NCI-H748 treated with DMSO at 0.1 percent for 48 hours (cell line): ENCODE measurements at places on chromosomes 12 and 14.

- DNase-seq = no peak
Observed at GRCh38 chr12:124026755-124027745, 54.0 kb downstream of the ZNF664 start.

DNA sequence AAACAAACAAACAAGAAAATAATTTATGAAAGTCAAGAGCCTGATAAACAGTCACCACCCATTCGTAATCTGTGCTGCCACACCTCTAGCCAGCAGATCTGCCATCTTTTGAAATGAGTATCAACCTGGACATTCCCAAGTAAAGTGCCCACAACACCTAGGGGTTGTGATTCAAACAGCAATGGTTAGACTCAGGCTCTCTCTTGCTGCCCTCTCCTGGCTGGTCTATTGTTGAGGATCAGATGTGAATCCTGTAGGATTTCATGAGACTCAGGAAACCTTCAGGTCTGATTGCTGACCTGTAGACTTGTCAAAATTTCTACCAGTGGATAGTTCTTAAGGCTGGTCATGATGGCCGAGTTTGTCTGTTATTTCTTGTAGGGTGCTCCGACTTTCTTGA lies 26.8 kb downstream of the DGLUCY start:
- no peak for DNase-seq

DNA sequence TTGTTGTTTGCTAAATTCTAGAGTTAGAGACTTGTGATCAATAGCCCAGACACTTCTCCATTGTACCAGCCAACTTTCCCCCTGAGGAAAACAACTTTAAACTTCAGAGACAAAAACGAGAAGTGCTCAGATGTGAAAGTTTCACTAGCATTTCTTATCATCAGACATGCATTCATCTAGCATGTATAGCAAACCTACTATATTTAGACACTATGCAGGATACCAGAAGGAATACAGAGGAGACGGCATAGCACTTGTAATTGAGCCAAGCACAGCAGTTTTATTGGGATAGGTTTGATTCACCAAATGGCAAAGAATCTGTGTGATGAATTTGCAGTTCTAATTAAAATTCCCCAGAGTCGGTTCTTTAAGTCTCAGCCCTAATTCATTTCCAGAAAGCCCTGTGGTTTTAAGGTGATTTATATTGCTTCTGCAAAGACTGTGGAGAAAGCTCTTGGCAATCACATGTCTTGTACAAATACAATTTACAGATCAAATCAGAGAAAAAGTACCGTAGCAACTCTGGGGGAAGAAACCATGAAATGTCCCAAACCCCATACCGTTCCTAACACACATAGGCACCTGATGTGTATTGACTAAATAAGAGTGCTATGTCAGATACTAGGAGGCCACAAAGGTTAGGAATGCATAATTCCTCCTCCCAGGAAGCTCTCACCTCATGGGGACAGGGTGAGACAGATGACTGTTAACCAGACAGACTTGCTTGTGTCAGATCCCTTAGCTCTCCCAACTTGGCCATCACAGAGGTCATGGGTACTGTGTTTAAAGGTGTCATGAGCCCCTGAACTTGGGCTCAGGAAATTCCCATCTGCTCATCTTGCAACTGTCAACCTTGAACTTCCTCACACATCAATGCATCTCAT lies 69.6 kb upstream of the KRAS start:
- no peak for DNase-seq

DNA sequence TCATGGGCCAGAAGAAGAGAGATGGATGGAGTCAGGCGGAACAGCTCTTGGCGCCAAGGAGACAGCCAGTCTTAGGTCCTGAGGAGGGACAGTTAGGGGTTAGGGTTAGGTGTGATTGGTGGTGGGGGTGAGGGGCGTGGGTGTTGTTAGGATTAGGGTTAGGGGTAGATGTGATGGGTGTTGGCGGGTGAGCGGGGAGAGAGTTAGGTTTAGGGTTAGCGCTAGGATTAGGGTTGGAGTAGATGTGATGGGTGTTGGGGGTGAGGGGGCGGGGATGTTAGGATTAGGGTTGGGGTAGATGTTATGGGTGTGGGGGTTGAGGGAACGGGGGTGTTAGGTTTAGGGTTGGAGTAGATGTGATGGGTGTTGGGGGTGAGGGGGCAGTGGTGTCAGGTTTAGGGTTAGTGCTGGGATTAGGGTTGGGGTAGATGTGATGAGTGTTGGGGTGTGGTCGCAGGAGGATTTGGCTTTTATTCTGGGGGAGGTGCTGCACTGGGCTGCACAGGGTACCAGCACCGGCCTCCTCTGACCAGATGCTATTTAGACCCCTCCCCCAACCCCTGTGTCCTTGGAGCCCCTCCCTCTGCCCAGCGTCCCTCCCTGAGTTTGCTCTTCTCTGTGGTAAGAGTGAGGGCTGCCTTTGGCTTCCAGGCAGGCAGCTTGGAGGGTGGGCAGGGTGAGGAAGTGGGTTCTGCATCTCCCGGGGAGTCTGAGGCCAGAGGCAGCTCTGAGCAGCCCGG lies 35.6 kb upstream of the FBRSL1 start:
- no peak for DNase-seq

DNA sequence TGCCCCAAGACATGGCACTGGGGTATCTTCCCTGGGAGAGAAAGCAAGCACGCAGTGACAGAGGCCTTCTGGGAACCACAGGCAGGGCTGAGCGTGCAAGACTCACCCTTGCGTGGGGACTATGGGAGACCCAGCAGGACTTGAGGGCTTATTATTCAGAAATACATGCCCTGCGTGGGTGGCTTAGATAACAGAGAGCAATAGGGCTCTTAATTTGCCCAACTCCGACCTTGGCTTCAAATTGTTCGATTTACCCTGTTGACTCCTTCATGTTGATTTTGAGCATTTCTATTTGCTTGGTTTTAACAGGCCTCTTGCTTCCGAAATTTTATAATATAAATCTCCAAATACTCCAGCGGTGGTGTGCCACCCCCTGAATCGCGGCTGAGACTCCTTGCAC lies 5.1 kb upstream of the SERPINA1 start:
- DNase-seq = no peak

- DNase-seq = no peak
Observed at GRCh38 chr14:35506927-35507326, 27.0 kb upstream of the INSM2 start.

- DNase-seq = no peak
Observed at GRCh38 chr14:34020014-34020413, 69.1 kb upstream of the EGLN3 start.

- DNase-seq = no peak
Observed at GRCh38 chr12:28130625-28131598, 59.3 kb upstream of the CCDC91 start.

DNA sequence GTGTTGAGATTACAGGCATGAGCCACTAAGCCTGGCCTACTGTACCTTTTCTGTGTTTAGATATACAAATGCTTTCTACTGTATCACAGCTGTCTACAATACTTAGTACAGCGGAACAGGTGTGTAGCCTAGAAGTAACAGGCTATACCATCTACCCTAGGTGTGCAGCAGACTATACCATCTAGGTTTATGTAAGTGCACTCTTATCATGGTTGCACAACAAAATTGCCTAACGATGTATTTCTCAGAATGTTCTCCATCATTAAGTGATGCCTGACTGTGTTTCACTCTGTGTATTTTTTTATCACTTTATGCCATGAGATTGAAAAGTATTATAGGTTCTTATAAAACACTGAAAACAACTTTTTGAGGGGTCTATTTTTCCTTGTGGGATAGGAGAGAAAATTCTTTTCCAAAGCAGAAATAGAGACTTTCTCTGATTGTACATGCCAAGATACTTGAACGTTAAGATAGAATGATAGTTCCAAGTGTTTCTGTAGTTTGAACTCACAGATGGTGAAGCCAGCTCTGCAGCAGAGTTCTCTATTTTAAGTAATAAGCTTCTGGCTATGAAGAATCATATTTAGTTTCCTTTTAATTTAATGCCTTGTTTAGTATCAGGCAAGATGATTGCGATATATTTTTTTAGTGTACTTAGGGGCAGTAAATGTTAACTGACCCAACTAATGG lies 17.0 kb downstream of the TMPRSS12 start:
- DNase-seq = no peak

GRCh38 chr12:103880299-103881142 lies 39.5 kb upstream of the NT5DC3 start:
- DNase-seq = peak; percentile 52

DNA sequence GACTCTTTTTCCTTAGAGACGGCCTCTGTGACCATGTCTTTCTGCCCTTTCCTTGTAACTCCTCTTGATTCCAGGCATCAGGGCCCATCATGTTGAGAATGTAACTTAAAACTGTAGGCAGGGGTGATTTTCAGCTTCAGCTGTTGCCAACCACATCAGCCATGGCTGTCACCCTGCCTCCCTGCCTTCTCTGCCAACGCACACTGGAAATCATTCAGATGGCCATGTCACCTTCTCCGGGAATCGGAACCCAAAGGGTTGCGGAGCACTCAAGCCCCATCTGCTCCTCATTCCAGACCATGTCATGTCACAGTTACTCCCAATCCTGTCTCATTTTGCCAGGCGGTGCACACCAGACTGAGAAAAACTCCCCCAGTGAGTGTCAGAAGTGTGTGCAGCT lies 72.1 kb downstream of the EMP1 start:
- DNase-seq = no peak

DNA sequence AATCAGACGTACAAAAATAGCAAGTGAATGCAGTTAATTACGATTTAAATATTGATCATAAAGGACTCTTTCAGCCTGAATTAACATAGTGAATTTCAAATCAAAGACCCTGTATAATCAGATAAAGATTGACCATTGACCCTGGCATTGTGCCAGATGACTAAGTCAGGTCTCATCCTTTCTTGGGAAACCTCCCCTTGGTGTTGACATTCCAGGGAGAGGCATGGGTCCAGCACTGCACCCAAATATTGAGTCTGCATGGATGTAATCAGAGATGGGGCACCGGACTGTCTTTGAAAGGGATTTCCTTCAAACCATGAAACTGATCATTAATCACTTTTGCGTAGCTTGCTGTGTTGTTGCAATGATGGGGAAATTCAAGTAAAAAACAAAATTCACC lies 1138.2 kb downstream of the BCL11B start:
- DNase-seq = no peak

DNA sequence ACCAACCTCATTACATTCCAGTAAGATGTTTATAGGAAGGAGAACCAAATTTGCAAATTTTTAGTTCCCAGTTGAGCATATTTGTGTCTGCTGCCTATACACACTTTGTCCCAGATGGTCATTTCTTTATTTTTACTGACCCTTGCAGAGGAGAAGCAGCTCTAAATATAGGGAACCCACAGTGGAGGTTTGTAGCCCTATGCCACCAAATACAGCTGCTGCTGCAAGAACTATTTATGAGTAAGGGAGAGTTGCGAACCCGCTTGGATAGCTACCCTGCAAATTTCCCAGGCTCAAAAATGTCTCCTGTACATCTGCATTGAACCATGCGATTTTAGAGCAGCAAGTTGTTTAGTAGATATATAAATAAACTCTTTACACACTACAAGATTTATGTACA lies 48.2 kb downstream of the NAV3 start:
- DNase-seq = no peak

DNA sequence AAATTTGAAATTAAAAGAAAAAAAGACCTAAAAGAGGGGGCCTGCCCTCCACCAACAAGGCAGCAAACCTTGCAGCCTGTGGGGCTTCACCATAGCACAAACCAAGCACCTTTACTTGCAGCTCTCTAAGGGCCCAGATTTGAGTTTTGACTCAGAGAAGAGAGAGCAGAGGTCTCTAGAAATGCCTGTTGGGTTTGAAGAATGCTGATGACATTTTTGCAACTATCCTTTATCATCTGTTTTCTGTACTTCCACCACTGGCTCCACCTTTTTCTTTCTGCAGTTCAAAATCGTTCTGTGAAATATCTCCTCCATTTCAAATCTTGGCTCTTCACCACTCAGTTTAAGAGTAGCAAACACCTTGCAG lies 83.8 kb upstream of the HMGA2 start:
- DNase-seq = no peak

DNA sequence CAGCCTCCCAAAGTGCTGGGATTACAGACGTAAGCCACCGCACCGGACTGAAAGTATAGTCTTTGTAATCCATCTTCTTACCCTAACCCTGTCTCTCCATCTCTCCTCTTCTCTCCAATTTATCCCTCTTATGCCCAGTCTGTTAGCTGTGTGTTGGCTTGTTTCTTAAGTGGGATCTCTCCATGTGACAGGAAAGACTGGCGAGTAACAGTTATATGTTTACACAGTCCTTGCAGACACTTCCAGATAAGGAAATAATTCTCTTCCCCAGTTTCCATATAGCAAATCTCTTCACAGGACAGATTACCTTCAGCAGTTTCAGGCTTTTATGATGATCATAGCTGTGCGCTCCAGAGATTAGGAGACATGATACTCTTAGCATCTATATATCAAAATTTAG lies 16.0 kb upstream of the DIP2B start:
- no peak for DNase-seq

GRCh38 chr14:105329411-105330150 lies 15.0 kb downstream of the PACS2 start:
- no peak for DNase-seq

DNA sequence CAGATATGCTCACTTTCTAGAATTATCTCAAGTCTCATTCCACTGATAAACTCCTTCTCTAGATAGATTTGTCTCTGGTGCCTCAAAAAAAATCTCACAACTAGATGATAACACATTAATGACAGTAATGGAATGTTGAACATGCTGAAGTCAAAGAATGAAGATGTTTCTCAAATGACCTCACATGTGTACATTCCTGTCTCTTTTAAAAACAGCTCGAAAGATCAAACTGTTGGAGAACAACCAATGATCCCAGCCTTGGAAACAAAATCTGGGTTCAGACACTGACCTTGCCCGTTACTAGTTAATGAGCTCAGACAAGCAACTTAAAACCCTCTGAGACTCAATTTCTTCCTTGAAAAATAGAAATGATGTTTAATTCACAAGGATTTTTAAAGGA lies 44.7 kb upstream of the KCNJ8 start:
- DNase-seq = no peak

DNA sequence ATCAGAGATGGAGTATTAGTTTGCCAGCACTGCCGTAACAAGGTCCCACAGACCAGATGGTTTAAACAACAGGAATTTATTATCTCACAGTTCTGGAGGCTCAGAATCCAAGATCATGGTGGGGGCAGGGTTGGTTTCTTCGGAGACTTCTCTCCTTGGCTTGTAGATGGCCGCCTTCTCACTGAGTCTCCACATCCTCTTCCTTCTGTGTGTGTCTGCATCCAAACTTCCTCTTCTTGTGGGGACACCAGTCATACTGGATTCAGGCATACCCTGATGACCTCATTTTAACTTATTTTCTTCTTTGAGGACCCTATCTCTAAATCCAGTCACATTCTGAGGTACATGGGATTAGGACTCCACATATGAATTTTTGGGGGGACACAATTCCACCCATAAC lies 455.5 kb downstream of the RGS6 start:
- DNase-seq = no peak

- DNase-seq = no peak
Observed at GRCh38 chr12:49762468-49762847, 21.1 kb downstream of the TMBIM6 start.

GRCh38 chr12:130017591-130018449 lies 114.0 kb upstream of the TMEM132D start:
- DNase-seq = peak; percentile 38
